ENCODE measurements at places on chromosomes 7 and 10.

- no peak for DNase-seq
Measured at GRCh38 chr10:86759073-86759672, 2.8 kb downstream of the BMPR1A start.

- no peak for DNase-seq
Measured at GRCh38 chr7:105975770-105976417, 12.8 kb downstream of the CDHR3 start.

- peak; percentile 61 for DNase-seq
Measured at GRCh38 chr7:104973909-104974415, 40.0 kb upstream of the KMT2E start.

GRCh38 chr7:95264363-95264891 is 59.9 kb downstream of the PON1 start:
- no peak for DNase-seq

DNA sequence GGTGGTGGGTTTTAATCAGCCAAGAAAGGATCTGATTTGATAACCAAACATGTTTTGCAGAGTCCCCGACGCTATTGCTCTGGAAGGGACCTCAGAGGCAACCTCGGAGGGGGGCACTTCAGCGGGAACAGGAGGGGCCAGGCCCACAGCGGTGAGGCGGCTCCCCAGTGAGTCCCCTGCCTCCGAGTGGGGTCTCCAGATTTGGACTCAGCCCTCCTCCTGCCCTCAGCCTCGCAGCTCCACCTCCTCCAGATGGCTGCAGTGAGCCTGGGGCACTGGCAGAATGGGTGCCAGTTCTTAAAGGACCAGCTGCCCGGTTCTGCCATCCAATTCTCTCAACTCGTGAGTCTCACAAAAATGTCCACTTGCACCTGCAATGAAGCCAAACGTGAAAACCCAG is 61.0 kb upstream of the NANOS1 start:
- DNase-seq: no peak

GRCh38 chr7:50308203-50308531 is 3.7 kb downstream of the IKZF1 start:
- no peak for DNase-seq

DNA sequence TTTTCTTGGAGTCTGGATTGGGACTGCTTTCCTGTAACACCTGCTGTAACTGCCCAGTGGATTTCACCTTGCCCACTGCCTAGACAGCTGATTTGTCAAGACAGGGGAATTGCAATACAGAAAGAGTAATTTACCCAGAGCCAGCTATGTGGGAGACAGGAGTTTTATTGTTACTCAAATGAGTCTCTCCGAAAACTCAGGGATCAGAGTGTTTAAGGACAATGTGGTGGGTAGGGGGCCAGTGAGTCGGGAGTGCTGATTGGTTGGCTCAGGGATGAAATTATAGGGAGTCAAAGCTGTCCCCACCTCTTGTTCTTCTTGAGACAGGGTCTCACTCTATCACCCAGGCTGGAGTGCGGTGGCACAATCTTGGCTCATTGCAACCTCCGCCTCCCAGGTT is 25.2 kb upstream of the BNIP3 start:
- DNase-seq: no peak

- DNase-seq: no peak
Measured at GRCh38 chr10:27644307-27644939, 101.2 kb downstream of the MKX start.

DNA sequence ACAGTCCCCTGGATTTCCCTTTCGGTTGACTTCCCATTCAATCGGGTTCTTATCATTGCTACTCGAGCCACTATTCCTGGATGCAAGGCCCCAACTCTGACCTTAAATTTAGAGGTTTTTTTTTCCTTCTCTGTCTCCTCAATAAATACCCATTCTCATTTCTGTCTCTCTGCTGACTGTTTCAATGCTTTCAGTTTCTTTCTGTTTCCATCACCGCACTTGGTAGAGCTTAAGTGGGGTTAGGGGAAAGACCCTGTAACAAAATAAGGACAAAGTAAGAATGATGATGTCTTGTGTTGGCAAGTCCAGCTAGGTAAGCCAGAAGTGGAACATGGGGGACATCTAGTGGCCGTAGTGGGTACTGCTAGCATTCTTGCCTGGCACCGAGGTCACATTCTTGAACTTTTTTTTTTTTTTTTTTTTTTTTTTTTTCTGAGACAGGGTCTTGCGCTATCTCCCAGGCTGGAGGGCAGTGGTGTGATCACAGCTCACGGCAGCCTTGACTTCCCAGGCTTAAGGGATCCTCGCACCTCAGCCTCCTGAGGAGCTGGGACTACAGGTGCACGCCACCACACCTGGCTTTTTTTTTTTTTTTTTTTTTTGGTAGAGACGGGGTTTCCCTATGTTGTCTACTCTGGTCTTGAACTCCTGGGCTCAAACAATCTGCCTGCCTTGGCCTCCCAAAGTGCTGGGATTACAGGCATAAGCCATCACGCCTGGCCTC is 40.3 kb downstream of the ZC3HC1 start:
- peak; percentile 80 for DNase-seq

DNA sequence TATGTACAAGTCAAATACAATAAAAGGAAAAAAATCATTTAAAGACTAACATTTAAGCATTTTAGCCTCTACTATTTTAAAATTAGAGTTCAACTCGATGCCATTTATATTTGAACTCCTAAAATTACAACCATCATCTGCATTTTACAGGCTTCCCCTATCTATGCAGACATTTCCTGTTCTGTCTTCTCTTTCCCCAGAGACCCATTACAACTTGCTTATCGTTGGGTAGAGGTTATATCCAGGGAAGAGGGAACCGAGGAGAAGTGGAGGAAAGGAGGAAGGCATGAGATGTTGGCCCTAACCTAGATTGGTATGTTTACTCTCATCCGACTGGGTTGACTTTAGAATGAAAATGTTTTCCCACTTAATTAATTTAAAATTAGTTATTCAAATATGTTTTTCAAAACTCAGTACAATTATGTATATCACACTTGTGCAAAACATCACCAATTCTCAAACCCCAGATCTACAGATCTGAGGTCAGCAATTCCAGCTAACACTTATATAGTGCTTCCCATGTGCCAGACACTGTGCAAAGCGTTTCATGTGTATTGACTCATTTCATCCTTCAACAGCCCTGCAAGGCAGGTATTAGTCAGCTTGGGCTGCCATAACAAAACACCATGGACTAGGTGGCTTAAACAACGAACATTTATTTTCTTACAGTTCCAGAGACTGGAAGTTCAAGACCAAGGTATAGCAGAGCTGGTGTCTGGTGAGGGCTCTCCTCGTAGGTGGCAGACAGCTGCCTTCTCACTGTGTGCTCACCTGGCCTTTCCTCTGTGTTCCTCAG is 27.3 kb upstream of the HERPUD2 start:
- DNase-seq: peak; percentile 48

- no peak for DNase-seq
Measured at GRCh38 chr10:1043532-1043995, 5.4 kb downstream of the IDI1 start.

DNA sequence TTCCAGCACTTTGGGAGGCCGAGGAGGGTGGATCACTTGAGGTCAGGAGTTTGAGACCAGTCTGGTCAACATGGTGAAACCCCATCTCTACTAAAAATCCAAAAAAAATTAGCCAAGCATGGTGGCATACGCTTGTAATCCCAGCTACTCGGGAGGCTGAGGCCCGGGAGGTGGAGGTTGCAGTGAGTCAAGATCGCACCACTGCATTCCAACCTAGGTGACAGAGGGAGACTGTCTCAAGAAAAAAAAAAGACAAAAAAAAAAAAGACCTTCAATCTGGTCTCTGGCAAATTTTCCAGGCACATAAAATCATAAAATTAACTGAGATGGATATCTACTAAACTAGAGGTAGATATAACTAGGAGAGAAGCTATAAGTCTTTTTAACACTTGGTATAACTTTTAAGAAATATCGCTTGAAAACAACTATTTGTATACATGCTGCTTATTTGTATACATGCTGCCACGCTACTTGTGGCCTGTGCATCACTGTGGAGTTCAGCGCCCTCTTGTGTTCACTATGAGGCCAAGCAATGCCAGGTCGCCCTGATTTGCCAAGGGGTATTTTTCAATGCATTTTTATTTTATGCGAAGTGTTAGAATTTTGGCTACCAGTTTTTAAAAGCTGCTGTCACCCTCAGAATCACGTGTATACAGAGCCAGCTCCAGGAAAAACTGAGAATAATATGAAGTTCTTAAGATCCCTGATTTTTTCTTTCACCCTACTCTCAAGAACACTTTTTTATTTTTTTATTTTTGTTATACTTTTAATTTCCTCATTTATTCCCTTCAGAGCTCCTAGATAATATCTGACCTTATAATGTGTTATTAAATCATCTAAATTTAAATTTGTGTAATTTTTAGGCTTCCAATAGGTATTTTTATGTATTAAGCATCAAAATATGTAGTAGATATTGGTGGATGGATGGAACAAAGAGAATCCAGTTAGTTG is 26.7 kb downstream of the CYCS start:
- DNase-seq: peak; percentile 51

GRCh38 chr7:8221567-8221966 is 40.4 kb downstream of the ICA1 start:
- no peak for DNase-seq

GRCh38 chr7:90288154-90288553 is 33.0 kb downstream of the FAM237B start:
- no peak for DNase-seq

GRCh38 chr7:134919240-134919641 is 67.1 kb upstream of the AGBL3 start:
- no peak for DNase-seq

- no peak for DNase-seq
Measured at GRCh38 chr7:116165717-116166116, 44.6 kb upstream of the TES start.

All from activated naive CD4-positive, alpha-beta T cell treated with anti-CD3 and anti-CD28 coated beads, Interleukin-2, amount 50 U/mL, for 72 hours (primary cell).